ENCODE measurements at places on chromosomes 4 and X. TPM values are rescaled to one million over a fixed set of nuclear protein-coding genes. Genes with fewer than 3 reads are reported as not detected.

Gene MMRN1
- total RNA-seq: 1.8 TPM

Gene PRRG1
- total RNA-seq: not detected

Gene SEPTIN6
- 202 TPM for total RNA-seq

- peak; percentile 12 for DNase-seq
Observed at GRCh38 chr4:165325732-165326512, 1.5 kb upstream of the MSMO1 start.

DNA sequence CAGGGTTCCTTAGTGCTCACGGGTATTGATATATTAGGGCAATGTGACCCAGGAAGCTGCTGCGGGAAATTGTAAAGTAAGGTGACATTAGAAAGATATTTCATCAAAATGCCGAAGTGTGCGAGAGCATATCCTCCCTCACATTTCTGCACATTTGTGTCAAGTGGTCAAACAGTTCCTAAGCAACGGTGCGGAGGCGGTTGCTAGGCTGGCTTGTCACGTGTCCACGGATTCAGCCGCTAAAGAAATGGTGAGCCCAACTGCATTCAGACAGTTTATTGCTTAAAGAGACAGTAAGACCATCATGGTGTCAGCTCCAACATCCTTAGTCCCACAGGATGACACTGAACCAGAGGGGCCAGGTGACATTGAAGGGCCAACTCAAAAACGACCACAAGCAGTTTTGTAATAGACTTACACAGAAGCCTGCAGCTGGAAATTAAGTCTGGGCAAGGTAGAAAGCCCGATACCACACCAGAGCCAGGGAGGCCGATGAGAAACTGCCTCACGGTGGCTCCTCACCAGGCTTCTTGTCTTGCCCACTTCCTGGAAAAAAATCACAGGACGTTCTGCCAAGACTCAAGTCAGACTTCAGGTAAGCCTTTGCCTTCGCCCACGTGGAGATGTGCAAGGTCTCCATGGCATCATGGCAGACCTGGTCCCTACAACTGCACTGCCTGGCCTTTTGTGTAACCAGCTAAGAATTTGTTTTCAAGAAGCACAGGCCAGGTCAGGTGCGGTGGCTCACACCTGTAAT, 50.4 kb downstream of the USP11 start:
- DNase-seq: no peak

DNA sequence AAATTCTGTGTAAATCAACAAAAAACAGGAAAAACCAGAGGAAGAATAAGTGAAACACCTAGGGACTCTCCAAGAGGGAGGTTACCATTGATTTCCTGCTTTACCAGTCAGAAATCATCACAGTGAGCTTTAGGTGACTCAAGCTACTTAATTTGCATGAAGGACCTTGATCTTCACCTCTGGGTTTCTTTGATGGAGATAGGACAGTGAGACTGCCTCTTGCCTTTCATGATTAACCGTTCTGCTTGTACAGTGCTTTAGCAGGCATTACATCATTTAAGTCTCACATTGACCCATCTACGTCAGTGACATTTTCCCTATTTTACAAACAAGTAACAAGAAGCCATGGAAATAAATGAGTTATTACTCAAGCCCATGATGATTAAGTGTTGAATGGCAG, 3.4 kb upstream of the GK start:
- peak; percentile 54 for DNase-seq

DNA sequence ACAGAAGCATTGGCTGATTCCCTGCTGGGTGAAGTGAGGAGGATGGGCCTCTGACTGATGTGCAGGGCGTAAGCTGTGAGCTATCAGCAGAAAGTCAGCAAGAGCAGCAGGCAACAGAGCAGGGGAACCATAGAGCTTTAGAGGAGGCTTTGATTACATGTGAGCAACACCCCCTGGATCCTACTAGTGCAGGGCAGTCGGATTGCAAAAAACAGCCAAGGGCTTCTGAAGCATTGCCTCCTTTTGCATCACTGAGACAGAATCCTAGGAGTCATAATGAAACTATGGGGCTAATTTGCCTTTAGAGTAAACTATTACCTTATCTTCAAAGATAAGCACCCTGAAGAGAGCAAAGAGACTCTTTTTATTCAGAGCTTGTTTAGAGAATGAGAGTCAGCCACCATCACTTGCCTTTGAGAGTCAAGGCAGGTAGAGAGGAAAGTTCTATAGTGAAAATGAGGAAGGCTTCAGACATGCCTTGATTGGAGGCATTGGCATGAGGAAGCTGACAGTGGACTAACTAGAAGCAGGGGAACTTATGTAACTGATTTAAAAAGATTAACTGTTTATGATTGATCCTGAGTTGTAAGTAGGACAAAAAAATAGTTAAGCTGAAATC, 420.3 kb downstream of the PDHA2 start:
- DNase-seq: no peak

Gene HPSE
- total RNA-seq: 2.6 TPM

Gene ASB5
- total RNA-seq: not detected

- no peak for DNase-seq
Observed at GRCh38 chrX:95885074-95885473, 799.6 kb upstream of the DIAPH2 start.

Gene ALB
- not detected for total RNA-seq

- no peak for DNase-seq
Observed at GRCh38 chrX:34563061-34563460, 94.0 kb downstream of the TMEM47 start.

- no peak for DNase-seq
Observed at GRCh38 chr4:152257601-152258066, 278.3 kb downstream of the FBXW7 start.

DNA sequence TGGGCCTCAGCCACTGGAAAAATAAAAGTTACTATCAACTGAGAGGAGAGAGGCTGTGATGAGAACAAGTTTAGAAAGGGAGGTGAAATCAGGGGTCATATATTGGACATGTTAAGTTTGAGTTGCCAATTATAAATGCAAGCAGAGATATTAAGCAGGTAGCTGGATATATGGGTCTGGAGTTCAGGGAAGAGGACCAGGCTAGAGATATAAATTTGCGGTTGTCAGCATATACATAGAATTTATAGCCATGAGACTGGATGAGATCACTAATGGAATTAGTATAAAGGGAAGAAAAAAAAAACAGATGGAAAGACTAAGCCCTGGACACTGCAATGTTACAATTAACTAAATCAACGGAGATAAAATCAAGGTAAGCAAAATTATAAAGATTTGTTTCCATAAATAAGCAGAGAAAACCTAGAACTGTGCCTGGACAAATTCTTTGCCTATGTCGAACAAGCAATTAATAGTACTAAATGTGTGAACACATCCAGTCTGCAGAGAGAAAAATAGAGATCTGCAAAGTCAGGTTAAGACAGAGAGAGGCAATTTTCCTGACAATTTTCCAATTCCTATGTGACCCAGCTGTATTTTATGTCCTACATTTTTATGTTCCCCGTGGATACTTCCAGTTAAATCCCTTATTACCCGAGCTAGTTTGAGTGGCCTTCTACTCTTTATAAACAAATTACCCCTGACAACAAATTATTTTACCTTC, 265.4 kb downstream of the GASK1B start:
- no peak for DNase-seq

DNA sequence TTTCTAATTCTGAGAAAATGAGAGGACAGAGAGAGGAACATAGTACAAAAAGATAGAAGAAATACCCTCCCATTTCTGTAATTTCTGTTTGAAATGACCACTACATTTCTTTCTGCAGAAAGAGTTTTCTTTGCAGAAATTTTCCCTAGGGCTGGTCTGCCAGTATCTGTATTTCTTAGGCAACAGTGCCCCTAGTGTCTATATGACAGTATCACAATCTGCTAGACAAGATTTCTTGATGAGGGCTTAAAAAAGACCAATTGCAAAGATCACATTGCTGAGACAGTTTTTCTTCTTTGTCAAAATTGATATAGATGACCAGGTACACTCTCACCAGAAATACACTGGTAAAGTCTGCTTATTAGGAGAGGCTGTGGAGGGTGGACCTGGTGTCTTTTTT, 81.0 kb upstream of the ZDHHC15 start:
- DNase-seq: no peak

Gene CLNK
- total RNA-seq: 1.0 TPM

DNA sequence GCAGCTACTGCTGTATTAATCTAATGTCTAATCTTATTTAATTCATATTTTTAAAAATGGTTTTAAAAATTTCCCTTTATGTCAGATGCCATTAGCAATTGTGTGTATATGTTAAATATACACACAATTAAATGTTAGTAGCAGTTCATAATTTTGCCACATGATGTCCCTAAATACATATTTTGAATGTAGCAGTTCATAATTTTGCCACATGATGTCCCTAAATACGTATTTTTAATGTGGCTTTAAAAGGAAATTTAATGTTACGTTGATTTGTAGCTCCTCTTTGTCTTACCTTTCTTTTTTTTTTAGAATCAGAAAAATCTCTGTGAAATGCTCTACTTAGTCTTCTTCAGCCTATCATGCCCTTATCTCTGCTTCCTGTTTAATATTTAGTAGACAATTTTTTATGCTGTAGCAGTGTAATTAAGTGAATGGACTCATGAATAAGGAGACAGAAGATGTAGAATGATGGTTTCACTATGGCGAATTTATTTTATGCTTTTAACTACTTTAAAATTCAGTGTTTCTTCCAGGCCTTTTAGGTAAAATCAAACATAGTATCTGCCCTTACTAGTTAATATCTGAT, 26.1 kb downstream of the RBM46 start:
- DNase-seq: peak; percentile 23

- DNase-seq: peak; percentile 86
Observed at GRCh38 chrX:40097504-40098263, at the start of gene BCOR. Gene BCOR (minus strand): TSS chrX:40097958. CDS start chrX:40077929, 20,029 bp downstream.

GRCh38 chrX:150543230-150544155, 24.9 kb upstream of the MTM1 start:
- DNase-seq: no peak

GRCh38 chrX:127649011-127649410, 403.2 kb downstream of the ACTRT1 start:
- no peak for DNase-seq

DNA sequence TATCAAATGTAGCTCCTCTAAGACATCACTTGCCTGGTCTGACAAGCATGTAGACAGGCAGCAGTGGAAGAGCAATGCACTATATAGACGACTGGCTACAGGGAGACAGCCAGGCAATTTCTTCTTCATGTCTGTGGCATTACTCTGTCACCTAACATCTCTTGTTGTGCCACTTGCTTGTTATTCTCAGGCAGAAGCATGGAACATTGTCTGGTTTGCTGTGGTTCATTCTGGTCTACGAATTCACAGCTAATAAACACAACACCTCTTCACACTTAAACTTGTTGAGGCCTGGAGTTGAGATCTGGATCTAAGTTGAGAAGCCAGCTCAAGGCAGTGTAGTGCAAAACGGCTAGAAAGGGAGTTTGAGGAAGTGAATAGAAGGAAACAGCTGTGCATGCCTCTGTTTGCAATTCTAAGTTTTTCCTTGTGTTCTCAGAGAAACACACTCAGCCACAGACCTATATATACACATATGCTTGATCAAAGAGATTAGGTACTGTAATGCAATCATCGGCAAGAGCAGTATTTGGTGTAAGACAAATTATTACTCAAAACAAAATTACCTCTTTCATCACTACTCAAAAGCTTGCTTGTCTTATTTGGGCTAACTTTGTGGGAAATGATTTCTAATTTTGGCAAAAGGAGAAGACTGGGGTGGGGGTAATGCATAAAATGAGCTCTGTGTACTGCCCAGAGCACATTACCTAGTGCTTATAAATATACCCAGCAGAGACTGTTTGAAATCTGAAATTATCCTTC, 243.8 kb downstream of the PPP3CA start:
- peak; percentile 6 for DNase-seq

Gene LAGE3
- total RNA-seq: 10.8 TPM

Gene TSPYL2
- 139 TPM for total RNA-seq

Gene DRP2
- total RNA-seq: 0.07 TPM

Gene TCEAL5
- total RNA-seq: not detected

Gene KLB
- total RNA-seq: 0.16 TPM

DNA sequence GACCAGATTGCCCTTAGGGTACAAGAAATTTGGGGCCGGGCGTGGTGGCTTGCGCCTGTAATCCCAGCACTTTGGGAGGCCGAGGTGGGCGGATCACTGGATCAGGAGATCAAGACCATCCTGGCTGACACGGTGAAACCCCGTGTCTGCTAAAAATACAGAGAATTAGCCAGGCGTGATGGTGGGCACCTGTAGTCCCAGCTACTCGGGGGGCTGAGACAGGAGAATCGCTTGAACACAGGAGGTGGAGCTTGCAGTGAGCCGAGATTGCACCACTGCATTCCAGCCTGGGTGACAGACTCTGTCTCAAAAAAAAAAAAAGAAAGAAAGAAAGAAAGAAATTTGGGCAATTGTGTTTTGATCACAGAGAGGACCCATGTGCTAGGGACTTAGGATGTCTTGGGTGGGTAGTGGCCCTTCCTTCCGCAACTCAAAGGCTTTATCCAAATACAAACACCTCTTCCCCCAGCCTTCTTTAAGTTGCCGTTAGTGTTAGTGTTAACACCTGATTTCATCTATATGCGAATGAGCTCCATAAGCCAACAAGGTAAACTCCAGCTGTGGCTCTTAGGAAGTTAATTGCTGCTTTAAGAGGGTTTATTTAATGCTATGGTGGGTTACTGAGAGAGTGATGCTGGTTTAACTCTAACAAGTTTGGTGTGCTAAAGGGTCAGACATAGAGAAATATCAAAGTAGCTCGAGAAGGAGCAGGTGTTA, 8.6 kb upstream of the CCDC110 start:
- DNase-seq: no peak

GRCh38 chrX:152070144-152070543, 68.2 kb downstream of the MAGEA10 start:
- DNase-seq: no peak

GRCh38 chr4:680928-681645, 6.7 kb downstream of the MYL5 start:
- peak; percentile 69 for DNase-seq

DNA sequence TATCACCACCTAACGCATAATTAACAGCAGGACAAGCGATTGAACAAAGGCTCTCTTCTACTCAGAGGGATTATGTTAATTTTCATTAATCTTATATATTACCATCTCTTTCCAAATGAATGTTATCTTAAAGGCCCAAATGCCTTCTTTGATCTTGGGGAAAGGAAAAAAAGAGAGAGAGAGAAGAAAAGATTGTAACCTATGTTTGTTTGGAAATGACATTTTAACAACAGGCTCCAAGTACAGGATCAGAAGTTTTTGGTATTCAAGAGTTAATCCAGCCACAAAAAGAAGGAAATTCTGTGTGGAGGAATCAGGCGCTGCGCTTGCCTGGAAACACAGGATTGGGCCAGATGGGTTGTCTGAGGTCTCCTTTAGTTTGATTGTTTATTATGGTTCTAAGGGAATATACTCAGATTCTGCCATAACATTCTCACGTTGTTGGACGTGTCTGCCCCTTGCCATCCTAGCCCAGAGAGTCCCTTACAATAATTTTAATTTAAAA, 100.7 kb upstream of the STX18 start:
- DNase-seq: no peak

Gene KLHL13
- total RNA-seq: 0.11 TPM

GRCh38 chr4:111635646-111636045, 509.6 kb upstream of the FAM241A start:
- no peak for DNase-seq
